Fibroblast of skin of right quadriceps (primary cell): ENCODE measurements at places on chromosomes 1 and 21.

DNA sequence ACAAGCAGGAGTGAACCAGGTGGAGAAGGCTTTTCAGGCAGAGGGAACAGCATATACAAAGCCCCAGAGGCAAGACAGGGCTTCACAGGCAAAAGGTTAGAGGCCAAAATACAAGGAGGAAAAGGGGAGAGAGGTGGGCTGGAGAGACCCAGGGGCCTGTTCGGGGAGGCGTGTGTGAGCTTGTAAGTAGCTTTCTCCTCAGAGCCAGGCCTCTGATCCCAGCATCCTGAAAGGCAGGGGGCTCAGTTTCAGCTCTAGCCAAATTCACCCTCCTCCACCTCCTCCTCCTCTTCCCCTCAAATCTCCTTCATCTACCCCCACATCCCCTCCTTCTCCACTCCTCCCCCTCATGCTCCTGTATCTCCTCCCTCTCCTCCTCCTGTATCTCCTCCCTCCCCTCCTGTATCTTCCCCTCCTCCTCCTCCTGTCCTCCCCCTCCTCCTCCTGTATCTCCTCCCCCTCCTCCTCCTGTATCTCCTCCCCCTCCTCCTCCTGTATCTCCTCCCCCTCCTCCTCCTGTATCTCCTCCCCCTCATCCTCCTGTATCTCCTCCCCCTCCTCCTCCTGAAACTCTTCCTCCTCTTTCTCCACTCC is 148.6 kb downstream of the ST6GALNAC5 start:
- DNase-seq: no peak

DNA sequence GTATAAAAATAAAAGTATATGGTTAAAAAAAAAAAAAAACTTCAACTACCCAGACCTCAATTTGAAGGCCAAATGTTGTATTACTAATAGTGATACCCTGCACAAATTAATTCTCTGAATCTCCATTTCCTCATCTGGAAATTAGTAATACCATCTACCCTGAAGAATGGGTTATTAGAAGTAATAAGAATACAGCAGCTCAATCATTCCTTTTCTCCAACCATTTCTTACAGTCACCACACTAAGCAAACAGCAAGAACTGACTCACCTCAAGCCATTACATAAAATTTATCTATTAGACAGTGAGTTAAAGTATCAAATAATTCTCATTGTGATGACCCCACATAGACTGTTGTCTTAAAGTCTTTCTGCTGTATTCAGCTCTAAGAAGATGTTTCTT is 39.6 kb downstream of the RERE start:
- DNase-seq: no peak

DNA sequence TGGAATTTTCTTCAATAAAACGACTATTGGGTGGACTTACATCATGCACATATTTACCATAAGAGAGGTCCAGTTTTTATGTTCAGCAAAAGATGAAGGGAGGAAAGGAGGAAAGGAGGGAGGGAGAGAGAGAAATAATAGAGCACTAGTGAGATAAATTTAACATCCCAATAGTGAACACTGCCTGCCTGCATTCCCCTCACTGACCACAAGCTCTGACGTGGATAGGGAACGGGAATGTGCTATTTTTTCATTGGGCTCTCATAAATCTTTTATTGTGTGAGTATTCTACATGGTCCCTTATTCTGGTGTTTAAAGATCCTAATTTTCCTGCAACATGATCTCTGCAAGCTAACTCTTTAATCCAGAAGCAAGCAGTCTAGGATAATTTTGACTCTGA is 82.1 kb downstream of the TTC3 start:
- DNase-seq: peak; percentile 83

- no peak for DNase-seq
Observed at GRCh38 chr1:66335859-66336640, 197.9 kb upstream of the SGIP1 start.

DNA sequence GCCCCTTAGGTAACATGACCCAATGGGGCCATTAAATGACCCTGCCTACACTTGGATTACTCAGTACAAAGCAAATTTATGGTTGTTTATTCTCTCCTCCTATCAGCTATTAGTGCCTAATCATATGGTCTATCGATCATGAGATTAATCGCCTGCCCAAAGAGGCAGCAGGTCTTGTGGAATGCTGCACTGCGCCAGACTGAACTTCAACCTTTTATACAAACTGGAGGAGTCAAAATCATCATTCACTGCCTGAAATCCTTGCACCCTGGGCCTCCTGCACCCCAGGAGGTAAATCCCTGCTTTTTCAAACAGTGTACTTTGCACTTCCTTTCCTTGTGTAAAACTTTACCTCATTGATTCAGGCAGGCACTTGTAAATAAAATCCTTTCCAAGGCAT is 69.7 kb downstream of the NFIA start:
- DNase-seq: no peak

- no peak for DNase-seq
Observed at GRCh38 chr1:95216292-95216990, 17.6 kb upstream of the RWDD3 start.
